ENCODE measurements at places on chromosomes 1 and 21. TPM values are rescaled to one million over a fixed set of nuclear protein-coding genes. Genes with fewer than 3 reads are reported as not detected.

Gene SERTAD4
- 4.6 TPM for total RNA-seq

Gene OR6K3
- not detected for total RNA-seq

Gene DSCAM
- not detected for total RNA-seq

Gene KCNE1
- total RNA-seq = not detected

Gene PLA2G2D
- total RNA-seq = 0.25 TPM

Gene CR1
- 0.42 TPM for total RNA-seq

Gene RHCE
- 0.27 TPM for total RNA-seq
